Activated CD8-positive, alpha-beta memory T cell treated with anti-CD3 and anti-CD28 coated beads for 4 hours (primary cell): ENCODE measurements at places on chromosomes 4 and X.

- DNase-seq, result no peak
Observed at GRCh38 chrX:111812889-111813563, 63.0 kb upstream of the TRPC5OS start.

- DNase-seq, result no peak
Observed at GRCh38 chr4:56424697-56425514, 10.5 kb downstream of the PPAT start.

DNA sequence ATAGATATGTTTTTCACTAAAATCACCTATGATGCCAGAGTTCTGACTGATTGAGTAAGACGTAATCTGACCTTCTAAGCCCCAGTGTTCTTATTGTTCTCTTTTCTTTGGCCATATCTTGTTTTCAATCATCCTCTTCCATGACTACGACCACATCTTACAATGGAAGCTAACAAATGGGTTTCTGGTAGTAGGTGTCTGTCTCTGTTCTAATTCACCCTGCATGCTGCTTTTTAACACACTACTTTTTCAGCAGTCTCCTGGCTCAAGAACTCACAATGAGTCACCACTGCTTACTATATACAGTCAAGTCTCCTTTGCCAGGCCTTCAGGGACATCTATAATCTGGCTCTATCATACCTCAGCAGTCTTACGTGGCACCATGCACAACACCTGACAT lies 146.1 kb downstream of the NEXMIF start:
- no peak for DNase-seq

- DNase-seq, result no peak
Observed at GRCh38 chr4:132297346-132297745, 851.7 kb upstream of the PCDH10 start.

DNA sequence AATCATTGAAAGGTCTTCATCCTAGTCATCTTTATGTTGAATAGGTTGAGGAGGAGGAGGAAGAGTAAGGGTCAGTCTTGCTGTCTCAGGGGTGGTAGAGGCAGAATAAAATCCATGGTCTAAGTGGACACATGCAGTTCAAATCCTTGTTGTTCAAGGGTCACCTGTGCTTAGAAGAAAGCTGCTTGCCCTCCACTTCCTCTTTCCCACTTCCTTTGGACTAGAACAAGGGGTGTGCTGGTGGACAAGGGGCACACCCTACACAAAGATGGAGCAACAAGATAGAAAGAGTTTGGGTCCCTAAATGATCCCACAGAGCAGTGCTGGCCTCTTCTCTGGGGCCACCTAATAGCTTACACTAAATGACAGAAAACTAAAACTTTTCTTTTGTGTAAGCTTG lies 47.9 kb downstream of the HSD17B13 start:
- DNase-seq, result no peak

- no peak for DNase-seq
Observed at GRCh38 chrX:17595456-17596035, 141.7 kb upstream of the SCML1 start.

GRCh38 chr4:113088050-113088449 lies 38.6 kb downstream of the ANK2 start:
- DNase-seq, result no peak

DNA sequence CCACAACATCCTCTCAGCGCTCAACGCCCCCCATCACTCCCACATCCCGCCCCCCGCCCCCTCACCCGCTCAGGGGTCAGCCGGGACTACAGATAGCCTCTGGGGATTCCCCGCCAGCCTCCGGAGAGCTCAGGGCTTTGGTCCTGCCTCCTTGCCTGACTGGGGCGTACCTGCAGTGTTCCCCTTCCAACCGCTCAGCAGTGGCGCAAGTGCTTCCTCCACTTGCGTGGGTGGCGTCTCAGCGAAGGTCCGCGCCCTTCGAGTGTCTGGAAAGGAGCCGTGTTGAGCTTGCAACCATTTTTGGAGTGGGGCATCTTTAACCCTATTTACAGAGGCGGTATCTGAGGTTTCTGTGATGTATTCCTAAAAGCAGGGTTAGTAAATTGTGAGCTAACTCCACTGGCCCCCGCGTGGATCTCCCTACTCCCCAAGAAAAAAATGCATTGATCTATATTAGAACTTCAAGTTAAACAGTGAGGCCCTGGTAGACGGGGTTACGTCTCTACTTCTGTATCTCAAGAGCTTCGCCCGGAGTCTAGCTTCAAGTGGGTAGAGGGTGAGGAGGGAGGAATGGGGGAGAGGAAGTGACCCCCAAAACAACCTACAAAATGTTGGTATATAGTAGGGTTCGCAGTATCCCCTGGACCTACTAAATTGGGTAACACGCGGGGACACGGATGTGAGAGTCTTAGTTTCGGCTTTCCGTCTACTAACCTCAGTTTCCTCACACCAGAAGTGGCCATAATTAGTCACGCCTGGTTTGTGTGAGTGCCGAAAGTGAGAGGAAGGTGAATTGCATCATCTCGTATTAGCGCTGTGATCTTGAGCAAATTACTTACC lies 16.1 kb downstream of the NKX3-2 start:
- no peak for DNase-seq

GRCh38 chr4:163613383-163613782 lies 118.9 kb downstream of the TMA16 start:
- no peak for DNase-seq

GRCh38 chr4:156516698-156517097 lies 454.9 kb downstream of the PDGFC start:
- no peak for DNase-seq

DNA sequence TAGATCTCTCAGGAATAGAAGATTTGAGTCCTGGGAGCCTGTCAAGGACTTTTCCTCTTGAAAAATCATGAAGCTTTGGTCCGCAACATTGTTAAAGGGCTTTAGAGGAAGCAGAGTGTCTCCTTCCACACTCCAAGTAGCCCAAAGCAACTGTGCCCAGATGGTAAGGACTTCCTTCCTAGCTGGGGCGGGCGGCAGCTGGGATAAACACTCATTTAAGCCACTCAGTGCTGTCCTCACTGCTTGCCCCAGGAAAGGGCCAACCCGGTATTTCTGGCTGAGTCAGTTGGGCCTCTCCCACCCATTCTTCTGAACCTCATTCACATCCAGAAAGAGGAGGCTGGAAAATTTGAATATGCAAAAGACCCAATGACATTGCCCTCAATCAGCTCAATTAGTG lies 144.3 kb downstream of the CHIC2 start:
- no peak for DNase-seq

GRCh38 chrX:17442898-17443297 lies 67.9 kb downstream of the NHS start:
- DNase-seq, result no peak

GRCh38 chr4:145907812-145908211 lies 30.8 kb downstream of the ZNF827 start:
- no peak for DNase-seq

DNA sequence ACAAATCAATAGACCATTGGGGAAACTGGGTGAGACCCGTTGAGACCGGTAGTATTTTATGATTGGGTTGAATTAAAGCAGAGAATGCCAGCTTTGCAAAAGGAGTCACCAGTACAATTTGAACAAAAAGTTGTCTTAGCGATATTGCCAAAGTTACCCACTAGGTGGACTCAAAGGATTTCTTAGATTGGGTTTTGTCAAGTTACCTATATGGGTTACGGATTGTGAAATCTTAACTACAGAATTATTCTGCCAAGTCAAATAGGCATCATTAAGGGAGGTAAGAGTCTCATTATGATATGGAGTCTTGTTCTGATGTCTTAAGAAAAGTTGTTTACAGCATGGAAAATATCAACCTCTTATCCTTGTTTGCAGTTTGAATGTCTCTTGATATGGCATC lies 15.0 kb upstream of the CT47A1 start:
- DNase-seq, result no peak

DNA sequence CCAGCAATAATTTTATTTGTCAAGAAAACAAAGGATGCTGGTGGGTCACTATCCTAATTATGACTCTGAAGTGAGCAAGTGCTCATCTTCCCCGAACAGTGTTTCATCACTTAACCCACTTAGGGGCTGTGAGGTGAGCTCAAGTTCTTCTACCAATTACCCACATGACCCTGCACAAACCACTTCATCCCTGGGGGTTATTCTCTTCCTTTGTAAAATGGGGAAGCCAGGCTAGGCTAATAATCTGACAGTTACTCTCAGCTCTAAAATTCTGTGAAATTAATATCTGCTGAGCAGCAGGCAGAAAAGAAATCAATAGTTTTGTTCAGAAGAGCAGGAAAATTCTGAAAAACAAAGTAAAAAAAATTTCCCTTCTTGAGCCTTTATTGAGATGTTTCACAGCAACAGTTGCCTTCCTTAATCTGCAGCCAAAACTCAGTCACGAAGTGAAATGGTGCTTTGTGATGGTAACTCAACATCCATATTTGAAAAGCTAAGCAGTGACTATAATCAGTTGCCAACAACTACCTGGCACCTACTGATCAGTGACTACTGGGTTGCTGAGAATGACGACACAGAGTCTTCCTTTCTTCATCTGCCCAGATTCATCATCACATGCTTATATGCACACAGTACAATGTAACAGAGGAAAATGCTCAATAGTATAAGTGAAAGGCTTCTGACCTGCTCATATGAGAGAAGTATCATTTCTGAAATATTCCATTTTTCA lies 24.1 kb downstream of the ATP8A1 start:
- no peak for DNase-seq

- DNase-seq, result no peak
Observed at GRCh38 chr4:53932796-53933610, 131.4 kb downstream of the CHIC2 start.

- DNase-seq, result no peak
Observed at GRCh38 chrX:69119122-69119521, 46.1 kb downstream of the PJA1 start.

DNA sequence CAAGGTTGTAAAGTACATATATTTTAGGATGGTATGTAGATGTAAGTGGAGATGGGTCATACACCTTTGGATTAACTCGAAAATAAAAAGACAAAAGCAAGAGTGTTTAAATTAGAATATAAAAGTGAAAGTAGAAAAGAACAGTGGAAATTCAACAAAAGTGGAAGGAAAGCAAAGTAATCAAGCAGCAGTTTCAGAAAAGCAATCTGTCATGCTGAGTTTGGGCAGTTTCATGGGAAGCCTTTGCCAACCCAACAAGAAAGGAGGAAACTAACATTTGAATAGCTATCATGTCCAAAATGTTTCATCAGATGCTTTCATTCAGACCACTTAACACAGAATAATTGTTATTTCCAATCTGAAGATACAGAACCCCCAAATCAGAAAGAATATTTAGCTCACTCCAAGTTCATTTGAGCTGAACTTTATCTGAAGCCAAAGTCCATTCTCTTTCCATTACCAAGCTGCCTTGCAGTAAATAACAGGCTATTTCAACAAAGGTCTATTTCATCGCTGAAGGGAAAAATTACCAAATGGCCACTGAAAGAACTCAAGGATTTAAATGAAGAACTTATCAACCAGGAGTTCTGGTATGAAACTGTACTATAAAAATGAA lies 1.8 kb upstream of the EXOSC9 start:
- DNase-seq, result no peak

- DNase-seq, result no peak
Observed at GRCh38 chrX:149044471-149044870, 460.6 kb downstream of the IDS start.

GRCh38 chr4:182189103-182189878 lies 53.9 kb upstream of the TENM3 start:
- DNase-seq, result no peak

DNA sequence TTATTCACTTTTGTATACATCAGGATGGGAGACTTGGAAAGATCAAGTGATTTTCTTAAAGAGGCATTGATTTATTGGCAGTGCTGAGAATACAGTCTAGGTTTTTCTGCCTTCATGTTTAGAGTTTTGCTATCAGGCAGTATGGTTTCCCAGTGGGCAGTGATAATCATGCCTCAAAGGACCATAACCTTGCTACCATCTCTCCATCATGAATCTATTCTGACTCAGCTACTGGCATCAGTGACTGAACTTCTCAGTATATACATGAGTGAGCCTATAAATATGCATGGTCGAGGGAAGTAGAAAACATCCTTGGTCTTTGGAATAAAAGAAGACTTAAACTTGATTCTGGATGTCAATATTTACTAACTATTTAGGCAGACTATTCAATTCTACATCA lies 562.0 kb upstream of the AADAT start:
- no peak for DNase-seq

GRCh38 chr4:98803251-98803650 lies 125.7 kb downstream of the EIF4E start:
- DNase-seq, result no peak

DNA sequence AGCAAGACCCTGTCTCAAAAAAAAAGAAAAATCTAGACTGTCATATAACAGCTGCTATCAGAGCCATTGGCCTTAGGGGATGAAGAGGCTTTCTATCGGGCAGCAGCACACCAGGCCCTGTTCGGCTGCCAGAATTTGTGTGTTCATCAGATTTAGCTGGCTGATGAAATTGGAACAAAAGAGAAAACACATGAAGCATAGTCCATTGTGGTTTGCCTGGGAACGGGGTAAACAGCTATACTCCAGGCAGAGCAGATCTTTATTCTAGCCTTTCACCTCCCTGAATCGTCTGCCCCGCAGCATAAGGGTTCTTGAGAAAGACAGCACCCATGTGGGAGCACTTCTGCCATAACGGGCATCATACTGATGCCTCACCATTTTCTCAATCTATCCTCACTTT lies 11.6 kb downstream of the TKTL1 start:
- DNase-seq, result no peak

DNA sequence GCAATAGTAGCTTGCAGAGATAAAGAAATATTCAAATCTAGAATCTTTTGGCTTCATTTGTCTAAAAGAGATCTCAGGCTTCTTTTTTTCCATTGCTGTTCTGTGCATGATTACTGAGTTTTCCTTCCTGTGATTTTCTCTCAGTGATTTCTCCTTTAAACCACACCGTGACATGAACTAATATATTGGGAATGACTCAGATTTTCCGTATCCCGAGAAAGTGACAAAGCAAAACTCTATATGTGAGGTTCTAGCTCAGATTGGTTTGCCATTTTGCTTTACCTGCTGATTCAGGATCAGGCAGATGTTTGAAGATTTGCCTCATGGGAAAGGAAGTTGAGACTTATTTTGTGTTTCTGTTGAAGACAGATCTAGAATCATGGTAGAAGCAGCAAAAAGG lies 59.4 kb downstream of the MTHFD2L start:
- no peak for DNase-seq

GRCh38 chrX:108090491-108091263 lies 665 bp downstream of the PSMD10 start:
- DNase-seq, result no peak

- DNase-seq, result no peak
Observed at GRCh38 chrX:149846789-149847188, 34.2 kb upstream of the MAGEA8 start.
